ENCODE measurements at places on chromosomes 3 and 15.

GRCh38 chr15:28252831-28253230 lies 69.1 kb downstream of the HERC2 start:
- no peak for DNase-seq

GRCh38 chr3:113783463-113783862 lies 36.6 kb downstream of the ATP6V1A start:
- DNase-seq, result no peak

GRCh38 chr15:75167588-75168350 lies 33.9 kb upstream of the C15orf39 start:
- DNase-seq, result no peak

- no peak for DNase-seq
Observed at GRCh38 chr15:89196994-89197393, 24.4 kb downstream of the RLBP1 start.

- no peak for DNase-seq
Observed at GRCh38 chr3:77652624-77653023, 612.7 kb downstream of the ROBO2 start.

GRCh38 chr3:12353796-12354525 lies 65.1 kb downstream of the PPARG start:
- DNase-seq, result no peak

- DNase-seq, result no peak
Observed at GRCh38 chr3:140019946-140020345, 85.0 kb downstream of the CLSTN2 start.

GRCh38 chr15:85788771-85789495 lies 5.8 kb downstream of the KLHL25 start:
- no peak for DNase-seq

- DNase-seq, result no peak
Observed at GRCh38 chr15:76339305-76340197, 3.0 kb downstream of the ISL2 start.

GRCh38 chr3:23319366-23320312 lies 116.5 kb downstream of the UBE2E2 start:
- no peak for DNase-seq

GRCh38 chr3:196872316-196872715 lies 4.6 kb downstream of the SENP5 start:
- no peak for DNase-seq

DNA sequence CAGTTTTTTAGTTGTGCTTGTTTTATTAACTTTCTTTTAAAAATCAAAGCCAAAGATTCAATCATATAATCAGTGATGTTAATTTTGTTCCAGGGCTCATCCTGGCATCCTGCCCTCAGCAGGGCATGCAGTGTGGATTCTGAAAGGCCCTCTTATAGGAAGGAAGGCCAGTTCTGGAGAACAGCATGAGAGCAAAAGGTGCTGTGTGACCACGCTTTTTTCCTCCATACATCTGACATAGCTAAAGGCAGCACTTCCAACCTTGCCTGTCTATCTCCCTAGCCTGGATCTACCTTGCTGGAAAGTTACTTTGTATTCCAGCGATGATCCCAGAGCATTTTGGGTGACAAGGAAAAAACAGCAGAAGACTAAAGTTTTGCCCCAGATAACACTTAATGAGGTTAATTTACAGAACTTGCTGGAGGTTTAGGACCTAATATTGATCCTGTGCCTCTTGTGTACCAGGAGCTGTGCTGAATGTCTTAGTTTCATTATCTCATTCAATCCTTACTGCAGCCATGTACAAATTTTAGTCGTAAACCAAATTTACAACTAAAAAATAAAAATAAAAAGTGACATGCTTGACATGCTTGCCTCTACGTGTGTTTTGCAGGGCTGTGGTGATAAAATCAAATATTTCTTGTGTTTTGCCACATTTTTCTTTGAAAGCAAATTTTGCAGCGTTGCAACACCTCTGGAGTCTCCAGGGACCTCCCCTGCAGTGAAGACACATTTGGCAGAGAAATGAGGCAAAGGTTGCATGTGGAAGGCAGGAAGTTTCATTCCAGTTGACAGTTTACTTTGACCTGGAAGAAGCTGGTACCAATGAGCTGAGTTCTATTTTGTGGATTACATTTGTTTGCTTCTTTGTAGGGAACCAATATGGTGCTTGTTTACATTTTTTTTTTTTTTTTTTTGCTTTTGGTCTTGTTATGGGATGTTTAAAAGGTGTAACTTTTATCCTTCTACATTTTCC lies 13.2 kb downstream of the IL1RAP start:
- no peak for DNase-seq

GRCh38 chr3:157572559-157573270 lies 69.5 kb upstream of the VEPH1 start:
- no peak for DNase-seq

DNA sequence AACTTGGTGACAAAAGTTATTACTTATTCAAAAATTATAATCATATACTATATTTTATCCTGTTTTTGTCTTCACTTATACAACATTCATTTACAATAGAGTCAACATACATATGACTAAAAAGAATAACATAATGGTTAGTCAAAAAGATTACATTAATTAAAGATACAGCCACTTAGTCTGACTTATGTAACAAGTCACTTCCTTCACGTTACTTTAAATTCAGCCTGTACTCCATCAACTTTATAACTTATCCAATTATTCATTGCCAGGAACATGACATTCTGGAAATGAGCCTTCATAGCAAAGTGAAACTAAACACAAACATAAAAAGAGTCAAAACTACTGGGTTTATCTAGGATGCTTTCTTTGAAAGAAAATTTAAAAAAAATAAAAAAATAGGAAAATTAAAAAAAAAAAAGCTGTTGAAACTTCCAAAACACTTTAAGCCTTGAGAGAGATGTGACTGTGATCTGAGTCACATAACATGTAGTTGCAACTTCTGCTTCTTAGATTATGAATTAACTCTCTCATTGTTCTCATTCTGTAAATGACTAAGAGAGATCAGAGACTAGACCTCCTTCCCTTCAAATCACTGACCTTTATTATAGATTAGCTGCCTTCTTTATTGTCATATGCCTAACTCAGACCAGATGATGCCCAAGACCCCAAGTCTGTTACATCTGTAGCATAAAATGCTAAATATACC lies 107.8 kb downstream of the MYRIP start:
- DNase-seq, result no peak

GRCh38 chr3:71546821-71547220 lies 36.7 kb downstream of the FOXP1 start:
- no peak for DNase-seq

DNA sequence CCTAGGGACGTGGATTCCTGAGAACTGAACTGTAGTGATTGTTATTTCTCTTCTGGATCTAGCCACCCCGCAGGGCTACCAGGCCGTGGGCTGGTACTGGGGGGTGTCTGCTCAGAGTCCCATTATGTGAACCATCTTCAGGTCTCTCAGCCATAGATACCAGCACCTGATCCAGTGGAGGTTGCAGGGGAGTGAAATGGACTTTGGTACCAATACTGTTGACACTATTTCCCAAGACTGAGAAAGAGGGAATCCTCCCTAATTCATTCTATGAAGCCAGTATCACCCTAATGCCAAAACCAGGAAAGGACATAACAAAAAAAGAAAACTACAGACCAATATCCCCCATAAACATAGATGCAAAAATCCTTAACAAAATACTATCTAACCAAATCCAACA lies 237.0 kb upstream of the AGTR1 start:
- no peak for DNase-seq

- DNase-seq, result peak; percentile 24
Observed at GRCh38 chr15:31977812-31978661, 52.3 kb upstream of the CHRNA7 start.

- no peak for DNase-seq
Observed at GRCh38 chr3:106821801-106822200, 555.4 kb upstream of the CCDC54 start.

DNA sequence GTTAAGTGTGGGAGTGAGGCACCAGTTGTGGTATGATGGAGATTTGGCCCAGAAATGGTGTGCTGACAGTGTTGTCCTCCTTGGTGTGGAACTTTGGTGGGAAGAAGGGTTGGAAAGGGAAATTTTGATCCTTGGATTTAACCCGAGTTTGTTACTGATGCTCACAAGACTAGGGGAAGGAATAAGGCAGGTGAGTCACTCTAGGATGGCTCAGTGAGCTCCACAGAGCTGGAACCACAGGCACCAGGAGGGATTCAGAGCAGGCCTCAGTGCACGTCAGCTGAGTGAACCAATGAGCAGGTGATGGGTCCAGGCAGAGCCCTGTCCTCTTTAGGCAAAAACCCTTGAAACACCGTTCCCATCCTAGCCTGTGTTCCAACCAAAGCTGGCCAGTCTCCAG lies 11.4 kb downstream of the CHRD start:
- no peak for DNase-seq

GRCh38 chr15:68371160-68371559 lies 60.8 kb downstream of the ITGA11 start:
- no peak for DNase-seq

DNA sequence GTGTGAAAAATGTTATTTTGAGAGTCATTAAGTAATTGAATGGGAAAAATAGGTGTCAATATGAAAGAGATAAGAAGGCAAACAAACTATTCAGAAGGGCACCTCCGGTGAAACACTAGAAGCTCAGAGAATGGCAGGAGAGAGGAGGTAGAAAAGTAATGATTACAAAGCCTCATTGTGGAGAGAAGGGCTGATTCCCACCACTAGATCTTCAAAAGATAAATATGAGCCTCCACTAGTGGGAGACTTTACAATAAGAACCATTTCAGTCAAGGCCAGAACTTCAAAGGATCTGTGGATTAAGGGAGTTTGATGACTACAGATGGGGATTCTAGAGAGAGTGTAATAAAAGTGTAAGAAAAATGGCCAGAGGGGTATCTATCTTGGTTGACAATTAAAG lies 535.6 kb downstream of the NLGN1 start:
- no peak for DNase-seq

DNA sequence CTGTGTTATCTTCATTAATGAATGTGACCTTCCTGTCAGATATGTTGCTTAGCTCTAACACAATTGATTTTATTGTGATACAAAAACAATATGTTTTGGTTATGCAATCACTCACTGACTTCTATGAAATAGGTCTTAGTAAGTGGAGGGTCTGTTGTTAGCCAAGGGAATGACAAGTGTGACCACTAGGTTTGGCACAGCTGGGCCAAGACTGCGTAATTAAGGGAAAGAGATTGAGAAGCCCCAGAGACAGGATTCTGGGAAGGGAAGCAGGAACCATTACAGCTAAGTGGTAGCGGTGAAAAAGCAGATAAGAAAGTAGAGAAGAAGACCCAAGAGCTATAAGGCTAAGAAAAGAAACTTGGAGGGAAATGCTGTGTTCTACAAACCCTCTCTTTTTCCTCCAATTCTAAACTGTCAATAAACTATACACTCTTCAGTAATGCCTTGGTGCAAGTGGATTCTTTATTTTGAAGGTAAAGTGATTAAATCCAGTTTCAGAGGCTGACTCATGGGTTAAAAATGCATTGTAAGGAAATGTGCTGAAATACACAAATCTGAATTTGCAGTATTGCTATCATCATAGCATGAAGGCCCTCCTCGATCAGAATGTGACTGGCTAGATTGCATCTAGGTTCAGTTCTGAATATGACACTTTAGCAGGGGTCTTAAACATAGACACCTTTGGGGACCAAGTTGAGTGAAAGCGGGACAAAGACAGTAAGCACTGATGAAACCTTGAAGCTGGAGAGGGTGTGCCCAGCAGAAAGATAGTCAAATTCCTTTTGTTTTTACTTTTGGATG lies 26.1 kb downstream of the KCNMB2 start:
- DNase-seq, result no peak

- DNase-seq, result no peak
Observed at GRCh38 chr3:148162132-148162531, 535.6 kb upstream of the AGTR1 start.

DNA sequence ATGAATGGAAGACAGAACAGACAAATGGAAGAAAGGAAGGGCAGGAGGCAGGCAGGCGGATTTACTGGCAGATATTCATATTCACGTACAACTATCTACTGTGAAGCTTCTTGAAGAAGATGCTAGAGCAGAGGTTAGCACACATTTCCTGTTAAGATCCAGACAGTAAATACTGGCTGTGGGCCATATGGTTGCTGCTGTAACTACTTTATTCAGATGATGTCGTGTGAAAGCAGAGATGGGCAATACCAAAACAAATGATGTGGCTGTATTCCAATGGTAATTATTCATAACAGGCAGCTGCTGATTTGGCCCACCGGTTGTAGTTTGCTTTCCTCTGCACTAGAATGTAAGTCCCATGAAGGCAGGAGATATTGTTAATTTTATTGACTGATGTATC lies 115.7 kb upstream of the PRTG start:
- DNase-seq, result no peak

- DNase-seq, result no peak
Observed at GRCh38 chr3:88595026-88595425, 445.3 kb downstream of the C3orf38 start.

GRCh38 chr15:70063980-70064379 lies 33.7 kb downstream of the TLE3 start:
- DNase-seq, result no peak

GRCh38 chr15:67196222-67196621 lies 58.2 kb downstream of the AAGAB start:
- no peak for DNase-seq

DNA sequence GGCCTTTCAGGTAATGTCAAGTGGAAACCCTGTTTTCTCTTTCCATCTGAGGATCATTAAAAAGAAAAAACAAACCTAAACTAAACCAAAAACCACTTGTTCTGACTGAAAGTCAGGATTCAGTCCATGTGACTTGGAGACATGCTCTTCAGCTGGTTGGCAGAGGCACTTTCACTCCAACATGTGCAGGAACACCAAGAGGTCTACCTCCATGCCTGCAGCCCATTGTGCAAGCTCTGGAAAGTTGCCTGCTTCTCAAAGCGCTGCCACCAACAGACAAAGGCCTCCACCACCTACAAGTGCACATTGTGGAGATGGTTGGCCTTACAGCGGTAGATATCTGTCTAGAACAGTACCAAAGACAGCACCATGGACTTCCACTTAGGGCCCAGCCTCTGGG lies 161.8 kb downstream of the LEKR1 start:
- DNase-seq, result no peak

- DNase-seq, result no peak
Observed at GRCh38 chr3:53168175-53168923, 7.3 kb downstream of the PRKCD start.

GRCh38 chr15:70014860-70015490 lies 82.7 kb downstream of the TLE3 start:
- no peak for DNase-seq

GRCh38 chr3:59115364-59116232 lies 65.8 kb upstream of the CFAP20DC start:
- no peak for DNase-seq

- DNase-seq, result no peak
Observed at GRCh38 chr3:21920421-21920861, 169.4 kb upstream of the ZNF385D start.

- no peak for DNase-seq
Observed at GRCh38 chr3:142968319-142969025, 5.0 kb upstream of the PAQR9 start.
